Caki2 (cell line): ENCODE measurements at places on chromosomes 4 and X. TPM values are rescaled to one million over a fixed set of nuclear protein-coding genes. Genes with fewer than 3 reads are reported as not detected.

Gene GUCY1B1
- total RNA-seq, result 33.8 and 35.6 TPM in 2 replicates

Gene ANKRD50
- total RNA-seq, result 3.6 and 5.9 TPM in 2 replicates

Gene PPARGC1A
- 1.4 and 1.6 TPM in 2 replicates for total RNA-seq

Gene STOX2
- 6.2 and 12.2 TPM in 2 replicates for total RNA-seq

Gene TCEAL7
- total RNA-seq, result not detected in 2 replicates

Gene RASSF6
- total RNA-seq, result 0.52 and 1.0 TPM in 2 replicates

Gene SEPTIN6
- total RNA-seq, result 5.3 and 11.7 TPM in 2 replicates

Gene PDGFRA
- total RNA-seq, result 0.41 and 0.88 TPM in 2 replicates

Gene ESX1
- total RNA-seq, result not detected in 2 replicates

Gene NEIL3
- total RNA-seq, result 16.3 and 20.7 TPM in 2 replicates

Gene TEC
- 3.6 and 3.7 TPM in 2 replicates for total RNA-seq

Gene RHOXF2
- not detected in 2 replicates for total RNA-seq

Gene DKK2
- total RNA-seq, result not detected in 2 replicates

Gene EREG
- total RNA-seq, result 25.8 and 33.8 TPM in 2 replicates

Gene GPR34
- total RNA-seq, result not detected in 2 replicates

Gene RTL5
- 0.27 and 0.90 TPM in 2 replicates for total RNA-seq

Gene ATP1B4
- total RNA-seq, result not detected in 2 replicates
